Activated CD4-positive, CD25-positive, alpha-beta regulatory T cell (primary cell): ENCODE measurements at places on chromosomes 2 and 18.

- DNase-seq: no peak
Observed at GRCh38 chr18:48751727-48752468, 198.9 kb downstream of the SMAD7 start.

GRCh38 chr2:178644919-178645318 is 162.3 kb downstream of the TTN start:
- DNase-seq: no peak

DNA sequence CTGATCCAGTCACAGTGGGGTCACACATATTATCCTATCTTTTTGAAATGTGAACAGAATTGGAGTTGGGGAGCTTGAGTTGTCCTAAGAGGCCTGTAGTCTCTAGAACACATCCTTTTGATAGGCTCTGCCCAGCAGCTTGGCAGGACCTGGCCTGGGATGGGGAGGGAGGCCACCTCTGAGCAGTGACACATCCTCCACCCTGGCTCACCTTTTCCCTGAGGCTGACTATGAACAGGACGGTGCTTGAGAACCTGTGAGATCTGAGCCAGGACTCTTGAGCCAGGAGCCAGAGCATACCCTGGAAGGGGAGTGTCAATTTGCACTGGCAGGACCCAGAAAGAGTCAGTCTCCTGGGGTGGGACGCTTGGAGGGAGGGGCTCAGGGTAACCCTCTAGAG is 17.7 kb upstream of the ATP6V1B1 start:
- DNase-seq: no peak

DNA sequence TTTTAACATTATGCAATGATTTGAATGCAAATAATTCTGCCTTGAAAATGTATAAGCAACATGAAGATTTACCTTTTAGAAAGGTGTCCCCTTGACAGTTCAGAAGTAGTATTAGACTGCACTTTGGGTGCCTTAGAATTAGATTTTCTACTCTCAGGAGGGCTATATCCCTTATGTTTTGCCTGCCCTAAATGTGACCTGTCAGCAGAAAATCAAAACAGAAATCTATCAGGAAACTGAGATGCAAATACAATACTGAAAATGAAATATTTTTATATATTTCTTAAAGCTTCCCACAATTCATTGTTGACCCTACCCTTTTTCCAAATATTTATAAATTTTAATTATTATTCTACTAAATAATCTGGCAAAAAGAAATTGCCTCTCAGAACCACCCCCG is 61.5 kb downstream of the TRIP12 start:
- no peak for DNase-seq

- no peak for DNase-seq
Observed at GRCh38 chr2:45974762-45975408, 322.3 kb upstream of the EPAS1 start.

DNA sequence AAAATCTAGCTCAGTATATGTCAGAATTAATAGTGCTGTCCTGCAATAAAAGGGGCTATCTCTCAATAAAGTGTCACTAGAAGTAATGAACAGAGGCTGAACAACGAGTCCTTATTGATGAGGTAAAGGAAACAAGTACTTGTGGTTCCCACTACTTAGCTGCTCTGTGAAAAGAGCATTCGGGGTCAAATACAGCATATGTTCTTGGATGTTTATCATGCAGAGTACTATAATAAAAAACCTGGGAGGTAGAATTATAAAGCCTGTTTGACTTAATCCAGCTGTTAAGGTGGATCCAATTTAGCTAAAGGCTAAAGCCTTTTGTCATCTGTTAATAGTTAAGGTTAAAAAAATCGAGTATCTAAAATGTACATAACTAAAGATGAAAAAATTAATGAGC is 32.4 kb downstream of the SLC35F5 start:
- DNase-seq: no peak

- DNase-seq: no peak
Observed at GRCh38 chr2:121869363-121869762, 113.9 kb downstream of the TSN start.
